Osteoblast (primary cell): ENCODE measurements at places on chromosomes 3 and 15.
A peak's percentile ranks its signal among the peaks of the same experiment; 100 is the strongest.

DNA sequence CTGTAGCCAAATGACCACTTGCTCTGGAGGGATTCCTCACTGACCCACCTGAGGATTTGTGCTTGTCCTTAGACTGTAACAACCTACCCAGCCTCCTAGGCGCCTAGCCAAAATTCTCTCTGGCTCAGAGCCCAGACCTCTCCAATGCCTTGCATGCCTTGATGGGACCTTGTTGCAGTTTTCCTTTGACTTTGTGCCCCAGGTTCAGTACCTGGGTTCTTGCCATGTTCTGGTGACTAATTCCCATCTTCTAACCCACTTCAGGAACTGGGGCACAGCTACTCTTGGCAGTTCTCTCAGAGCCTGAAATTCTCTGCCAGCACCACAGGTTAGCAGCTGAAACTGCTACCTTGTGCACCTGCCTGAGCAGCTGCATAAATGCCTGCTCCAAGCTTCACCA, 27.0 kb upstream of the UBE3A start:
- no peak for DNase-seq

- DNase-seq, result no peak
Measured at GRCh38 chr3:123929325-123929724, 31.7 kb downstream of the CCDC14 start.

DNA sequence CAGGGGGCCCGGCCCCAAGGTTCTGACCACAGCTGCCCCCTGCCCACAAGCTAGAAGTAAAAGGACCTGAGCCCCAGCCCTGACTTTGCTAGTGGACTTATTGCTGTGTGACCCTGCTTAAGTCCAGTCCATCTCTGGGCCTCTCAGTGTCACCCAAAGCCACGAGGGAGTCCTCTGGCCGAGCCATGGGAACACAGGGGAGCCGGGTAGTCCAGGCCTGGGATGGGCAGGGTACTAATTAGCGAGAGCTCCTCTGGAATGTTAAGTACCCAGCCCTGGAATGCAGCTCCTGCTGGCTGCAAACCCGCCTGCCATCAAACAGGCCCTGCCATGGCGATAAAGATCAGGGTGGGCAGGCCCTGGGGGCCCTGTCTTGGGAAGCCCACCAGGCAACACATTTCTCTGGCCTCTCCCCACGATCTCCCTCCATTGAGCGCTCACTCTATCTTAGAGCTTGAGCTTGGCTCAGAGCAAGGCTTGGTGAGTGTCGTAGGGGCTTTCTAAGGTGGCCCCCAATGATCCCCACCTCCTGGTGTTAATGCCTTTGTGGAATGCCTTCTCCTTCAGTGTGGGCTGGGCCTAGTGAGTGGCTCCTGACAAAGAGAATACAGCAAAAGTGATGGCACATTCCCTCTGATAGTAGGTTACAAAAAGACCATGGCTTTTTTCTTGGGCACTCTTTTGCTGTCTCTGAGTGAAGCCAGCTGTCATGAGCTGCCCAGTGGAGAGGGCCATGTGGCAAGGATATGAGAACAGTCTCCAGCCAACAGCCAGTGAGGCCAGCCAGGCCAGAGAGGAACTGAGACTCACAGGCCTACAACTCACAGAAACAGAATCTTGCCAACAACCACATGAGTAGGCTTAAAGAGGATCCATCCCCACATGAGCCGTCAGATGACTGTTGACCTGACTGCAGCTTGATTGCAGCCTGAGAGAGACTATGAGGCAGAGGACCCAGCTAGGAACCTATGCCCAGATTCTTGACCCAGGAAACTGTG, 133.1 kb downstream of the SMAD6 start:
- no peak for DNase-seq

DNA sequence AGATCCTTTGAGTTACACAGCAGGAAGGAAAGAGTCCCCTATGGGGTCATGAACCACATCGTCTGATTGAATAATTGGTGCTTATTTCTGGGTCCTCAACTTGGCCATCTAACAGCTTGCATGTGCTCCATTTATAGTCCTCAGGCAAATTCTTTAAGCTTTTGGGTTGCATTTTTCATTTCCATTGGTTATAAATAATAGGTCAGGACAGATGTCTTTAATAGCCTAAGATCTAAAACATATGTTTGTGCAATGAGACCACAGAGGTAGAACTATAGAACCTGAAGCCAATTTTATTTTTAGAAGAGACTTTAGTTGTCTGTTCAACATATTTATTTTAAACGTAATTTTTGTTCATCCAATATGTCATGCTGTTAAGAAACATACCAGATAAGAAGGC, 43.2 kb downstream of the CD200R1L start:
- DNase-seq, result no peak

DNA sequence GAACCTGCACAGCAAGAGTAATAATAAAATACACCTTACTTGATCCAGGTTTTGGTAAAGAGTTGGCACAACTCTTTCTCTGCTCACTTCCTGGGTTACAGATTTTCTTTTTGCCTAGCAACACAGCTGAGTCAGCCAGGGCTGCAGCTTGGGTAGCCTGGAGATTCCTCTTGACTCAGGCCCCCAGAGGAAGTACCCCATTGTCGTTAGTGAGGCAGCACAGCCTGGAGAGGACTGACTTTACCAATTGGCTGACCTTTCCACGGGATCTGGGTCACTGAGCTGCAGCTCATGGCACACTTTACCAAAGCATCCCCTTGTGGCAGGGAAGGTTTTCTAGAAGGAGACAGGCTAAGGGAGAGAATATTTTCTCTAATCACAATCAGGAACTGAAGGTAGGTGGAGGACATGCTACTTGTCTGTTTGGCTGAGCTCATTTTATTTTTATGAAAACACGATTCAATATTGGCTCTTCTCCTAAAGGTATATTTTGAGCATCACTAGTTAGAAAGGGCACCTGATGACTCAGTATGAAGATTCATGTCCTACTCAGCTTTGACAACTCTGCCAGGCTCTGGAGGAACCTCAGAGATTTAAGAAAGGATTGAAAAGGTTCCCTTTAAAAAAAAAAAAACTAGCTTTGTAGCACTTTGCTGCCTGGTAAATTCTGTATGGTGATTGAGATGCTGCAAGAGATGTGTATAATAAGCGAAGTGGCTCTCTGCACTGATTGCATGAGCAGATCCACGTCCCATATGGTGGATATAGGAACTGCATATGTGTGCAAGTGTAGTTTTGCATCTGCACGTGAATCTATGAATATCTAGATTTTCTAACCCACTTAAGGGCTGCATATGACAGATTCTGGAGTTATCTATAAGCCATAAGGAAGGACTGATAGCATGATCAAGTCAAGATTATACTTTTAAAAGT, 124.8 kb downstream of the CHDH start:
- DNase-seq, result peak; percentile 91

DNA sequence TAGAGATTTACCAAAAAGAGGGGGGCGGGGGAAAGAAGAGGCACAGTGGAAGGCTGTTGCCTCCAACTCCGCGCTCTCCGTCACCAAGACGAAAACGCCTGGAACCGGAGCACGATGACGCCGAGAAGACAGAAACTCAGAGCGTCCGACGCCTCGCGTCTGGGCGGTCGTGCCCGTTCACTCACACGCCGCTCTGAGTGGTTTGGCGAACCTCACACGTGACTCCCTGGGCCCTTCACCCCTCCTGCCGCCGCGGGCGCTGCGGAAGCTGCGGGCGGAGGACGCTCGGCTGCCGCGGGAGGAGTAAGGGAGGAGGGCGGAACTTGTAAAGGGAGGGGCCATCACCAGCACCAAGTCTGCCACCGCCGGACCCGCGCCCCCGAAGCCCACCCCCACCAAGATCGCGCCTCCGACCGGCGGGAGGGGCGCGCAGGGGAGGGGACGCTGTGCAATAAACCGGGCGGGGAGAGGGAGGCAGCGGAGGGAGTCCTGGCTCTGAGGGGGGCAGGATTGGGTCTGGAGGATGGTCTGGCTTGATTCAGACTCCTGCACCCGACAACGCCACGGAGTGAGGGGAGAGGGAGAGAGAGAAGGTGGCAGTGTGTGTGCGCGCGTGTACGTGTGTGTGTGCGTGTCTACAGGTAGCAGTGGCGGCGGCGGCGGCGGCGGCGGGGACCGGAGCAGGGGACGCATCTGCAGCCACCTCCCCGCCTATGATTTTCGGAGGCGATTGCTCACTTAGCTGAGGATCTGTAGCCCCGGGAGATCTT, 1.9 kb upstream of the NLGN1 start:
- peak; percentile 95 for DNase-seq

GRCh38 chr3:2908693-2909351, 201.4 kb downstream of the IL5RA start:
- DNase-seq, result no peak

DNA sequence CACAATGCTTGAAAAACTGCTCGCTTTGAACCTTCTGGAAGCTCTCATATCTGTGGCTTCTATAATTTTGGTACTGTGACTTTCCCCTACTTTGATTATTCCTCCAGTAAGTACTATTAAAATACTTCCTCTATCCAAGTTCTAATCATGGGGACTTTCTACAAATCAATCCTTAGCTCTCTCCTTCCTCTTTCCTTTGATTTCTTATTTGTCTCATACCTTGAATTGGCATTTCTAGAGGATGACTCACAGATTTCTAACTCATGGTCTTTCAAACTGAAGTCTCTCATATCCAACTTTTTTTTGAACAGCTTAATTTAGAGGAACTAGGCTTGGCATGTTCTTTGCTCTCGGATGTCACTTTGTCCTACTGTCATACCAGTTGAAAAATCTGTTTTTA, 241.8 kb downstream of the TBC1D5 start:
- DNase-seq, result peak; percentile 66

DNA sequence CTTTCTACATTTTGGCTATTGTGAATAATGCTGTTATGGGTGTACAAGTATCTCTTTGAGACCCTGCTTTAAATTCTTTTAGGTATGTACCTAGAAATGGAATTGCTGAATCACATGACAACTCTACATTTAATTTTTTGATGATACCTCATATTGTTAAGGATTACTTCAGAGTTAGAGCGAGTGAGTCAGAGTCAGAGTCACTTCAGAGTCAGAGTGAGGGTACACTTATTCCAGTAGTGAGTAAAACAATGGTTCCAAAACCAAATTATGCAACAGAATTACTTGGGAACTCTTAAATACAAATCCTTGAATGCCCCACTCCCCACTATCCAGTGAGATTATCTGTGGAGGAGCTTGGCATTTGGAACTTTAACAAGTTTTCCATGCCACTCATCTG, 50.3 kb upstream of the SNRK start:
- no peak for DNase-seq

DNA sequence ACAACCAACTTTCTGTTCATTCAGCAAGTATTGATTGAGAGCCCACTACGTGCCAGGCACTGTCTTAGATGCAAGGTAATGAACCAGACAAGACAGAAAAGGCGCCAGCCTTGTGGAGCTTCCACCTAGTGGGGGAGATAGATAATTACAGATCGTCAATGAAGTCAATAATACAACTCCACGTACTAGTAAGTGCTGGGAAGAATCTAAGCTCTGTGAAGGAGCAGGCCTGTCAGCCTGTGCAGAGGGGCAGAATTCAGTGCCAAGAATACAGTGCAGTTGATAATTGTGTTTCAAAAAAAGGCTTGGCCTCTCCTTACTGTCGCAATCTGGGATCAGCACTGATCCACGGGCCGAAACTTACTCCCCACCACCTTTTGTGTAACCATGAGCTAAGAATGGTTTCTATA, 186.3 kb downstream of the FEZF2 start:
- DNase-seq, result peak; percentile 26

GRCh38 chr3:195033531-195034091, 237.3 kb downstream of the XXYLT1 start:
- DNase-seq, result no peak

DNA sequence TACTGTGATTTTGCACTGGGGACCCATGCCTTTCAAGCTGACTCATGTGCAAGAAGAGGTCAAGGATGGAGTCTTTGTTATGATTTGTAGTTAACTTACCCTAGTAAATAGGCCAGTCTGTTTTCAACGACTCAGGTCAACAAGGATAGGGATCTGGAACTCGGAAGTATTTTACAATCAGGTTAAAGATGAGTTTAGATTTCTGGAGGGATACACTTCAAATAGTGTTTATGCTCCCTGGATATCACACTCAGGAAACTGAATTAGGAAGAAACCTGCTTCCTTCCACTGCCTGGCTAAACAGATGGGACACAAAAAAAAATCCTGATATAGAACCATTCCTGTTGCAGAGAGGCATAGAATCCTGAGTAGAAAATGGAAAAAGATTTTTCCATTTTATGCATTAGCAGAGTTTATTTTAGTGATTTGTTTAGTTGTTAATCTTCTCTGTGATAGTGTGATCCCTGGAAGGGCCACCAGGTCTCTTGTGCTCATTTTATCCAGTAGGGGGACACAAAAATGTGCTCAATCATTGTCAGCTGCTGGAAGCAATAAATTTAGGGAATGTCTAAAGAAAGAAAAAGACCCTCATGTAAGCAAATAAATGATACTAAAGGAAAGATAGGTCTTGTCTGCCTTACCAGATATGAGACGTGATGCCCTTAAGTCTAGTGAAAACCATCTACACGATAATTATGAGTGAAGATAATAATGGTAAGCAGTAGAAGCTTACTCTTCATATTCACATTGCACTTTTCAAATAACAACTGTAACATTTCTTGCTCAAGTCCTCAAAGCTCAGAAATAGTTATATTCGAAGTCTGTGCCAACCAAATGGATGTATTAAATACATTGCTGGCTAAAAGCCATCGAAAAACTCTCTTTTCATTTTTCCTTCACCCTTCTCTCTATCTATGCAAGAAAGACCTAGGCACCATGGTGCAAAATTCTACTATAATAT, 452.1 kb upstream of the KCNMB2 start:
- DNase-seq, result no peak

GRCh38 chr3:42610976-42611375, 10.5 kb downstream of the NKTR start:
- no peak for DNase-seq

DNA sequence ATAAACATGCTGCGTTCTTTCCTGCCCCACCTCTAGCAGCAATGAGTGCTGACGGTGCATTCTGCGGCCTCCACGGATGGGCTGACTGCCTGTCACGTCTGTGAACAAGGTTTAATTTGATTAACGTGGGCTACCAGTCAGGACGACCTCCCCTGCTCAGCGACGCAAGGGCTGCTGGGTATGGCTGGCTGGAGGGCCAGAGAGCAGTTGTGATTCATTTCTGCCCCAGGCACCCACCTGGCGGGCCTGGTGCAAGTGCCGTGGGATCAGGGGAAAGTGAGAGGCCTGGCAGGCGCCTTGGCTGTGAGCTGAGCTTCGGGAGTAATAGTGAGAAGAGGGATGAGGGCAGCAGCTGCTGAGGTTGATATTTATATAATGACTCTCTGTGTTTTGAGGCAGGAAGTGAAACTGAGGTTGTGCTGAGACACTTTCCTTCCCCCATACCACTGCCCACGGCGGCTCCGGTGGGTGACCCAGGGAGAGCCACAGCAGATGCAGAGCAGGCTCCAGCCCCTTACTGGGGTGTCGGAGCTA, 190.4 kb upstream of the BCL6 start:
- DNase-seq, result no peak

- peak; percentile 71 for DNase-seq
Measured at GRCh38 chr3:23567917-23568316, 237.8 kb upstream of the UBE2E1 start.

GRCh38 chr15:48556159-48556897, 89.2 kb downstream of the FBN1 start:
- DNase-seq, result no peak

GRCh38 chr3:9135526-9135925, 113.9 kb downstream of the SRGAP3 start:
- no peak for DNase-seq
